ENCODE measurements at places on chromosomes 2 and 18.

DNA sequence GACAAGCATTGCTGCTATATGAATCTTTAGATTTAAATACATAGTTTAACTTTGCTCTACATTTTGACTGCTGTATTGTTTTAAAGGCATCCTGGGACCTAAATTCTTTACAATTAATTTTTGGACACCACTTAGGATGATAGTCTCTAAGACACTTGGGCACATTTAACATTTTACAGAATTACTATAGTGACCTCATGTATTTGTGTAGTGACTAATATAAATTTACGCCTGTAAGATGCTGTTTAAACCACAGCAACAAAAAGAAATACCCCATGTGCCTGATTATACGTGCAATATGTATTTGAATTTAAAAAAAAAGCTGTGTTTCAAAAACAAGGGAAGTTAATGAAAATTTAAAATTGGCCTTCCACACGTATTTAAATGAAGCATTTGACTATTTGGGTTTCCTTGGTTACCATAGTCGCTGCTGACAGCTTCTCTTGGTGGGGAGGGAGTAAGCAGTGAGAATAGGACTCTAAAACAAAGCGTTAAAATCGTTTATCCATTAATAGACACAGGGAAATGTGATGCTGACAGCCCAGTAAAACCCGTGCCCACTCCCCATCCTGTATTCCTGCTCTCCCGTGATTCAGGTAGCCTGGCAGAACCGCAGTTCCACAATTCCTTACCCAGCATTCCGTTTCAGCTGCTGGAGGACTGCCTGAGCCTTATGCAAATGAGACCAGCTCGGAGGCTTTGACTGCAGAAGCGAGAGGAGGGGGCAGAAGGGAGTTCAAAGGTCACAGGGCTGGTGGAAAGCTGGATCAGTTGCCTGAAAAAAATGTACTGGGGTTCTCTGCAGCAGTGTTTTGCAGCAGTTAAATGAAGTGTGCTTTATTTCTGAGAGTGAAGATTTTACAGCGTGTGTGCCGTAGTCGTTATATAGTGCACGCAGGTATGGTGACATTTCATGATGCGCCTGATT lies 104.3 kb downstream of the CSRNP3 start:
- peak; percentile 83 for DNase-seq

DNA sequence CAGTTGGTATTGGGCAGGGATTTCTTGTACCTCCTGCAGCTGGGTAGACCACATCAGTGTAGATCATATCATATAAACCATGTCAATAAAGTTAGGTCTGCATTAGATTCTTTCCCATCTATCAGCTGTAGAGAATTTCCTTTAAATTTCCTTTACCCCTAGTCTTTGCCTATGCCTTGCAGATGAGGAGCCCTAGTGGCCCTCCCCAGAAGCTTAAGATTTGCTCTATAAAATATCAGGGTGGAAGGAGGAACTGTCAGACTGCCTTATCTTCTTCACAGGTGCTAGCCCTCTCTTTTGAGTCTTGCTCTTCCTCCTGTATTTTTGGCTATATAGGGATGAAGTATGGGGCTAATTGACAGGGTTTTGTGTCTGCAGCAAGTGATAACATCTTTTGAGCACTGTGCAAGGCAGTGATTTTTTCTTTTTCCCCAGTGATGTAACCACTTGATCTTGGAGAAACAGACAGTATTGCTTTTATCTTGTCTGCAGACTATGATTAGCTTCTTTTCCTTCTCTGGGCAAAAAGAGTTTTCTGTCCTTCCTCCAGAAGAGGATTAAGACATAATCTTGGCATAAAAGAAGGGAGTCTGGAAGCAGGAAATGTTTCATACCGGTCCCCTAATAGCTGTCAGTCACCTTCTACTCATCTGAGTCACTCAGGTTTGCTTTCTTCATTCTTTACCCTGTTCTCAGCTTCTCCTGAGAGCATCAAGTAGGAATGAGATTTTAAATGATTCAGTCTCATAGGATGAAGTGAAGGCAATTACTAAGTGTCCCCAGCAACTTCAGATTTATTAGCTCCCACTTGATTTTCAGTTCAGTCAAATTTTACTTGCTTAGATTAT lies 286.4 kb downstream of the CDH19 start:
- peak; percentile 1 for DNase-seq

GRCh38 chr2:182666674-182667314 lies 49.3 kb upstream of the DNAJC10 start:
- DNase-seq = peak; percentile 46

- no peak for DNase-seq
Measured at GRCh38 chr18:75418293-75419005, 9.1 kb downstream of the SMIM21 start.

DNA sequence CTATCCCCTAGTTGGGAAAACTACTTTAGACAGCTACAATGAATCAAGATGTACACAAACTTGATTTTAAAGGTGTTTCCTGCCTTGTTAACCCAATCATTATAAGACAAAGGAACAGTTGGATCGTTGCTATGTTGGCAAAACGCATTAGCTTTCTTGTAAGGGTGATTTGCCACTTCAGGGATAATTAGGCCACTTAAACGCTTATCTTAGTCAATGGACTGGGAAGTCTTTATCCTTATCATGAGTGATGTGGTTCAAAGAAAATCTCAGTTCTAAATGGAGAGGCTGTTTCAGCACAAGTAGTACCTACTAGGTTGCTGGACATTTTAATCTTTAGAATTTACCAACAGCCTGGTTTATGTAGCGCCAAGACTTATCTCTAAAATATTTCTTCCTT lies 406.1 kb upstream of the MEX3C start:
- no peak for DNase-seq

- DNase-seq = no peak
Measured at GRCh38 chr2:176152350-176153181, 1.2 kb downstream of the HOXD4 start.

DNA sequence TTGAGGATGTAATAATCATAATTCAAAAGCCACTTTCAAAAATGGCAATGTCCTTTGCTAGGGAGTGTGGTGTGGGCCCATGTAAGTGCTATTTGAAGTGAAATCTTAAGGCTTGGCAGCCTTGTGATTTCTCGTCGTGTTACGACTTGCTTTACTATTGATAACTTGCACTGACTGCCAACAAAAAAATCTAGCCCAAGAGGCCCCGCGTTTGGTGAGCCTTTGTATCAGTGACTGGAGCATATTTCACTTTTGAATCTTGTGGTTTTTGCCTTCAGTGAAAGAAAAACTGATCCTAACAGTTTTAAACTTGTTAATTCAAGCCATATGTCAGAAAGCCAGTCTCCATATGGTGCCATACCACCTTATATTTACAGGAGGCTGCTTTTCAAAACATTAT lies 248.0 kb downstream of the TMEM182 start:
- DNase-seq = no peak

DNA sequence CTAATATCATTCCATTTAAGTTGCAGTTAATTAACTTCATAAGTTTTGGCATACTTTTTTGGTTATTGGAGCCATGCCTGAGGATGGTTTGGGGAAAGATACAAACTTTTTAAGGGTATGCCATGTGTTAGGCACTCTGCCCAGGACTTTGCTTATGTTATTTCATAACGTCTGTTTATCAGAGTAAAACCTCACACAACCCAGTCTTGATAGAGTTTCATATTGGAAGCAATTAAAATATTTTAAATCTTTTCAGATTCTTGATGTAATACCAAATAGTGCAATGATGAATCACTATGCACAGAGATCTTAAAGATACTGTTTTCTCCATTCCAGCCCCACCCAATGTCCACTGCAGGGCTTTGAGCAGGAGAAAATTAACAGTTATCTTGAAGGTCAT lies 529.1 kb upstream of the HNMT start:
- peak; percentile 1 for DNase-seq

Measured in astrocyte of the hippocampus (primary cell).